Stomach (tissue), 19 donors: ENCODE measurements at places on chromosomes 6 and 20. TPM values are rescaled to one million over a fixed set of nuclear protein-coding genes. Genes with fewer than 3 reads are reported as not detected.
A peak's percentile ranks its signal among the peaks of the same experiment; 100 is the strongest.

Gene GRM1
- total RNA-seq: not detected

DNA sequence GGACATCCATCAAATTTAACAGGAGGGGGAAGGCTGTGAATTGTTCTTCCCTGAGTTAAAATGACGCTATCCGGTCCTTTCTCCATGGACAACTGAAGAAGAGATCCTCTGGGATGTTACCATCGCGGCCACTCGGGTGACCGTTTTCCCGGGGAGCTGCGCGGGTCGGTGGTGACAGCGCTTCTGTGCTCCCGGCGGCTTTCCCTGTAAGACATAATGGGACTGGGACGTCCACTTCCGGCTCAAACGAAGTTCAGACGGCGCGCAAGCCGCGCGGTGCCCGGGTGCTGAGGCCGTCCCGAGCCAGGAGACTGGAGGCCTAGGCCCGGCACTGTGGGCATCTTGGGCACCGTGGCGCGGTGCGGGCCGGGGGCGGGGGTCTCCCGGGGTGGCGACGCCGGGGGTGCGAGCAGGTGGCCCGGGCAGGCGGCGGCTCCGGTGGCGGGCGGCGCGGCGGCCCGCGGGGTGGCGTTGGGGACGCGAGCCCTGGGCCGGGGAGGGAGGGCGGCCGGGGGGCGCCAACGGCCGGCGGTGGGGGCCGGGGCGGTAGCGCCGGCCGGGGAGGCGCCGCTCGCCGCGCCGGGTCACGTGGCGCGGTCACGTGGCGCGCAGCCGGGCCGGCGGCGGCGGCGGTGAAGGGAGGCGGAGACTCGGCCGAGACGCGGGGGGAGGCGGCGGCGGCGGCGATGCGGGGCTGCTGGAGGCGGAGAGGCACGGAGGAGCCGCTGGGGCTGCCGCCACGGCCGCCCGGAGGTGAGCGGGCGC, 63.6 kb downstream of the GTF2H5 start:
- H3K4me3 ChIP-seq: peak overlapping the region; percentile 76
- H3K27me3 ChIP-seq: no peaks in the 10 kb centered on the region
- no peaks in the 10 kb centered on the region for H3K36me3 ChIP-seq
- H3K4me1 ChIP-seq: peaks cover 27% of the 10 kb centered on the region
- DNase-seq: peak; percentile 92

- no peaks in the 10 kb centered on the region for H3K4me1 ChIP-seq
- no peak for DNase-seq
- H3K4me3 ChIP-seq: no peak overlapping the region
- no peaks in the 10 kb centered on the region for H3K27me3 ChIP-seq
Observed at GRCh38 chr20:61500791-61501321, 248.8 kb downstream of the CDH4 start.

DNA sequence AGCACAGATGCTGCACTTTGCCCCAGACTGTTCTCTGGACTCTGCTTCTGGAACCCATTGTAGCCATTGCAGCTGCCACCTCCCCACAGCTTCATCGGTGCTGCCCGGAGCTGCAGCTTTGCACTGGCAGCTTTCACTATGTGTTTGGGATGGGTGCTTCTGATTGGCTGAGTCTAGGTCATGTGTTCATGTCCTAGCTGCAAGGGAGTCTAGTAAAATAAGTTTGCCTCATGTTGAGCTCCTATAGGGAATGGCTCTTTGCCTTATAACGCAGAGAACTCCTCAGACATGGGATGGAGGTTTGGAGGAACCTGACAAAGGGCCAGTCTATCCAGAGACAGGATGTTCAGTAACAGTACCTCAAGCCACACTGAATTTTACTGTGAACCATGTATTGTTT, 268.0 kb downstream of the BMP7 start:
- no peak overlapping the region for H3K4me3 ChIP-seq
- no peaks in the 10 kb centered on the region for H3K4me1 ChIP-seq
- peaks cover 52% of the 10 kb centered on the region for H3K27me3 ChIP-seq

Gene HAO1
- not detected for total RNA-seq

Gene EFCAB8
- total RNA-seq: not detected

- H3K27me3 ChIP-seq: no peaks in the 10 kb centered on the region
- no peak overlapping the region for H3K27ac ChIP-seq
- no peak for DNase-seq
- H3K4me1 ChIP-seq: no peaks in the 10 kb centered on the region
- H3K4me3 ChIP-seq: no peak overlapping the region
- no peaks in the 10 kb centered on the region for H3K36me3 ChIP-seq
Observed at GRCh38 chr6:16824845-16825685, 63.8 kb upstream of the ATXN1 start.

DNA sequence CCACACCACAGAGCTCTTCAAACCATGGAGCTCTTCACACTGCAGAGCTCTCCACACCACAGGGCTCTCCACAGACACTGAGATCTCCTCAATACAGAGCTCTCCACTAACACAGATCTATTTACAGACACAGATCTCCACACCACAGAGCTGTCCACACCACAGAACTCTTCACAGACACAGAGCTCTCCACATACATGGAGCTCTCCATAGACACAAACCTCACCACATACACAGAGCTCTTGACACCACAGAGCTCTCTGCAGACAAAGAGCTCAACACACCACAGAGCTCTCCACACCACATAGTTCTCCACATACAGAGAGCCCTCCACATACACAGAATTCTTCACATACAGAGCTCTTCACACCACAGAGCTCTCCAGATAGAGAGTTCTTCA, 53.0 kb downstream of the ERMARD start:
- peaks cover 12% of the 10 kb centered on the region for H3K4me1 ChIP-seq
- no peak overlapping the region for H3K27ac ChIP-seq
- H3K4me3 ChIP-seq: no peak overlapping the region
- DNase-seq: no peak
- H3K27me3 ChIP-seq: peaks cover 29% of the 10 kb centered on the region

Gene SLC22A2
- total RNA-seq: not detected

GRCh38 chr20:22744341-22745193, 160.2 kb upstream of the FOXA2 start:
- no peak for DNase-seq
- H3K27ac ChIP-seq: no peak overlapping the region
- H3K27me3 ChIP-seq: no peaks in the 10 kb centered on the region
- H3K36me3 ChIP-seq: no peaks in the 10 kb centered on the region
- no peaks in the 10 kb centered on the region for H3K4me1 ChIP-seq
- no peak overlapping the region for H3K4me3 ChIP-seq

Gene ERGIC3
- 32.1 TPM for total RNA-seq

GRCh38 chr20:8153281-8153908, 21.3 kb downstream of the PLCB1 start:
- no peak overlapping the region for H3K27ac ChIP-seq
- H3K4me1 ChIP-seq: peaks cover 83% of the 10 kb centered on the region
- H3K4me3 ChIP-seq: no peak overlapping the region
- DNase-seq: no peak
- no peaks in the 10 kb centered on the region for H3K27me3 ChIP-seq
- H3K36me3 ChIP-seq: no peaks in the 10 kb centered on the region

Gene C6orf118
- total RNA-seq: not detected

- no peaks in the 10 kb centered on the region for H3K27me3 ChIP-seq
- H3K4me3 ChIP-seq: peak within 1 kb of the TSS; percentile 56
- peak; percentile 77 for DNase-seq
Observed at GRCh38 chr6:3751077-3751729, at the start of gene PXDC1. Gene PXDC1, minus strand, starts transcription at chr6:3751713. Its CDS starts 182 bp downstream, at chr6:3751531.

DNA sequence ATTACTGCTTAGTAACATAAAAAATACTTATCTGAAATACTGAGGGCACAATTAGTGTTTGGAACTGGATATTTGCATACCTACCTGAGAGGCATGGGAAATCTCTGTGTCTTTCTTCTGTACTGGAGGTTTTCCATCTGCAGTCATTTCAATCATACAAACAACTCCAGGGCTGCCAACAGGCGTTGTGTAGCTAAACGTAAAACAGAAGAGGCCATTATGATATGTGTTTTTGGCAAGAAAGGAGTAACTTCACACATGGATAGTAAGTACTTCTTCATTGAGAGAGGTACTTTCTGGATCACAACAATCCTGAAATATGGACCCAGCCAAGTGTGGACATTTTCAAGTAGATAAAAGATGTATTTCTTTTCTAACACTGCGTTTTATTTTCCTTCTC, 363.4 kb downstream of the PHF3 start:
- DNase-seq: no peak
- no peaks in the 10 kb centered on the region for H3K27me3 ChIP-seq
- H3K4me1 ChIP-seq: no peaks in the 10 kb centered on the region
- H3K36me3 ChIP-seq: no peaks in the 10 kb centered on the region
- H3K27ac ChIP-seq: no peak overlapping the region
